ENCODE measurements at places on chromosomes 13 and 19. TPM values are rescaled to one million over a fixed set of nuclear protein-coding genes. Genes with fewer than 3 reads are reported as not detected.

- peak; percentile 16 for DNase-seq
These were observed 27.4 kb downstream of the LRCH1 start for GRCh38 chr13:46580362-46580839.

- peak; percentile 26 for DNase-seq
These were observed at the start of gene P2RY11 for GRCh38 chr19:10111405-10111811. TSS of gene P2RY11 (plus strand) at chr19:10111693. CDS start at chr19:10111722, 29 bp downstream.

- no peak for DNase-seq
These were observed 79.1 kb downstream of the DNAJC3 start for GRCh38 chr13:95756072-95756471.

DNA sequence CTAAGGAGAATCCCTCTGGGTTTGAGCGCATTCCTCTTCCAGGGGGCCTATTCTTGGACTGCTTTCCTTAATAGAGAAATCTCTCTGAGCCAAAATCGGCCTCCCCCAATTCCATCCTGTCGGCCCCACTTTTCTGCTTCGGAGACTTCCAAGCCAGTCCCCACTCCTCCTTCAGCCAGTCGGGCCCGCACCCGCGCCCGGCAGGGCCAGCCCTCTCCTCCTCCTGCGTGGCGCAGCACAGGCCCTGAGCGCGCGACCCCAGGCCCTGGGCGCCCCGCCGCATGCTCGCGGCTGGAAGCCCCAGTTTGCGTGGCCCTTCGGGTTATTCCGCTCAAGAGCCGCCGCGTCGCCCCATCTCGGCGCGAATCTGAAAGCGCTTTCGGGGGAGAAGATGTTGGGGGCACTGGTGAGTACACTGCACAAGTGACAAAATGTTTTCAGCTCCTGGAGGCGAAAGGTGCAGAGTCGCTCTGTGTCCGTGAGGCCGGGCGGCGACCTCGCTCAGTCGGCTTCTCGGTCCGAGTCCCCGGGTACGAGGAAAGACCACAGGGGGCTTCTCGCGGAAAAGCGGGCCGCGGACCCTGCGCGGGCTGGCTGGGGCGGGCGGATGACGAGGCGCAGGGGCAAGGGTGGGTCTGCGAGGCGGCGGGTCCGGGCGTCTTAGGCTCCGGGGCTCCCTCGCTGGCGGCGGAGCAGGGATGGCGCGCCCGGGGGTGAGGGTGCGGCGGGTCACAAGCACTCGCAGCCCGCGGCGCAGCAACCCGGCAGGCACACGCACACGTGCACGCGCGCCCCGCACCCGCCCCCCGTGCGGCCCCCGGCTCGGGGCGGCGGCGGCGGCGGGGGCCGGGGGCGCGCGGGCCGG lies at the start of gene IL17D:
Gene IL17D, plus strand, starts transcription at position 785 of the 865 bp plus-strand sequence. CDS start 303 bp downstream, outside the sequence.
- DNase-seq: peak; percentile 23

DNA sequence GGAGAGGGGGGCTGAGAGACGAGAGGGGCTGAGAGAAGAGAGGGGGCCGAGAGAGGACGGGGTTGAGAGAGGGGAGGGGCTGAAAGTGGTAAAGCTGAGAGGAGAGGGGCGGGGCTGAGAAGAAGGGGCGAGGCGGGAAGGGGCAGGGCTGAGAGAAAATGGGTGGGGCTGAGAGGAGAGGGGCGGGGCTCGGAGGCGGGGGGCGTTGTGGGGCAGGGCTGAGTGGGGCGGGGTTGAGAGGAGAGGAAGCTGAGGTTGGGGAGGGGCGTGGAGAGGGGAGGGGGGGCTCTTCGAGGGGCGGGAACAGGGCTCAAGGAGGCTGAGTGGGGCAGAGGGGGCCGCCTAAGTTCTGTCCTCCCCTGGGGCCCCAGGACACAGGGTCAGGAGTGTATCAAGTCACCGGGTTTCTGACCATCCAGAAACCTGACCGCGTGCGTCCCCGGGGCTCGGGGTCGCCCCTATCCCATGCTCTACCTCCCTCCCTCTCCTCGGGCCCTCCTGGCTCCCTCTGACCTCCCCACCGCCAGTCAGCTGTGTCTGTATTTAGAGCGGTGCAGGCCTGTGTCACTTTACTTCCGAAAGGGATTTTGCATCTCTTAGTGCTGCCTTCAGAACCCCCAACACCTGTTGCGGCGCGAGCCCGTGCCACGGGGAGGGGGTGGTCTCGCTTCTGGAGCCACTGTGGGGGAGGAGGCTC lies 38.6 kb upstream of the SEMA6B start:
- DNase-seq: peak; percentile 68

Gene TPTE2
- total RNA-seq: not detected

Gene ZNF383
- 8.4 TPM for total RNA-seq

Data from activated naive CD4-positive, alpha-beta T cell treated with anti-CD3 and anti-CD28 coated beads for 36 hours (primary cell).